ENCODE measurements at places on chromosomes 2 and 18.

- DNase-seq = no peak
Measured at GRCh38 chr2:23803965-23804542, 122.9 kb downstream of the ATAD2B start.

GRCh38 chr2:11658208-11659114 lies 11.5 kb downstream of the NTSR2 start:
- DNase-seq = no peak

DNA sequence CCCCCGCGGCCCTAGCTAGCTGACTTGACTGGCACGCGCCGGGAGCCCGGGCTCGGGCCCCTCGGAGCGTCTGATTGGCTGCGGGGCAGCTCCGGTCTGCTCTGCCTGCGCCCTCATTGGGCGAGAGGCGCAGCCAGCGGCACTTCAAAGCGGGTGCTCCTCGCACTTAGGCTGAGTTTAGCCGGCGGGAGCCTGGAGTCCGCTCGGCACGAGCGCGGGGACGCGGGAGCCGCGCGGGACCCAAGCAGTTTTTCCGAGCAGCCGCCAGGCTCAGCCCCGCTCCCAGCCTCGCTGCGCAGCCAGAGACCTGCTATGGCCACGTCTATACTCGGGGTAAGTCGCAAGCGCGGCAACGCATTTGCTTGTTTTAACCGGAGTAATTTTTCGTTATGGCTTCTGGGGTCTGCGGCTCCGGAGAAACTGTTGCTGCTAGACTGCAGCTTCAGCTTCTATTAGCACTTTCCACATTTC lies at the start of gene SP9:
Gene SP9 (plus strand): TSS at position 174 of the 471 bp plus-strand sequence. CDS start 139 bp downstream, at position 313.
- DNase-seq = peak; percentile 69

DNA sequence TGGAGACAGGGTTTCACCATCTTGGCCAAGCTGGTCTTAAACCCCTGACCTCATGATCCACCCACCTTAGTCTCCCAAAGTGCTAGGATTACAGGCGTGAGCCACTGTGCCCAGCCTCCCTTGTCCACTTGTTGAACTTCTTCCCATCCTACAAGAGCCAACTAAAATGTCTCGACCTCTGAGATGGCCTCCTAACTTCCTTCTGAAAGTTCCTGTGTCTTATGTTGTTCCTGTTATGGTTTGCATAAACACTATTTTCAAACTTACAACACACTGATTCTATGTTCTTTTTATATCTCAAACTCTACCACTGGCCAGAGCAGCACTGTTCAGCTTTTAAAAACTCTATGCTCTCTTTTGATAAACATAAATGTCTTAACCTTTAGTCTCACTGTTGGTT lies 63.3 kb upstream of the UGP2 start:
- no peak for DNase-seq

DNA sequence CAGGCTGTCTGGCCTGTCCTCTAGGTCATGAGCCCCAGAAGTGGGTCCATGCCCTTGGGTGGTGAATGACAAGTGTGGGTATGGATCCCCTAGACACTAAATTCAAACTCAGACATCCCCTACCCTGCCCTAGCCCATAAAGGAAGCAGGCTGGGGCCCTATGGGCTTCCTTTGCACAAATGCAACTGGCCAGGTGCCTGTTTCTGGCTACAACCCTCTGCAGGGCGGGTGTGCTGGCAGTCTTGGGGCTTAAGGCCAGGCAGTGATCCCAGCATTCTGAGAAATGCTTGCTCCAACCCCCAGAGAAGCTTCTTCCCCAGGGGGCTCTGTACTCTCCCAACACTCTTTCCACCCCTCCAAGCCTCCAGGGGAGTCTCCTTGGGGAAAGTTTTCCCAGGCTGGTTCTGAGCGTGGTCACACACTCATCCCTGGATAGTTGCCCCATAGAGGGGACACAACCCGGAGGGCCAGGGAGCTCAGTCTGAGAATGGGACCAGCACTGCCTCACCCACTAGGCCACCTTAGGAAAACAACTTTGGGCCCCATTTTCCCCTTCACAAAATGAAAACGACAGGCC lies 16.6 kb upstream of the ASPRV1 start:
- no peak for DNase-seq

DNA sequence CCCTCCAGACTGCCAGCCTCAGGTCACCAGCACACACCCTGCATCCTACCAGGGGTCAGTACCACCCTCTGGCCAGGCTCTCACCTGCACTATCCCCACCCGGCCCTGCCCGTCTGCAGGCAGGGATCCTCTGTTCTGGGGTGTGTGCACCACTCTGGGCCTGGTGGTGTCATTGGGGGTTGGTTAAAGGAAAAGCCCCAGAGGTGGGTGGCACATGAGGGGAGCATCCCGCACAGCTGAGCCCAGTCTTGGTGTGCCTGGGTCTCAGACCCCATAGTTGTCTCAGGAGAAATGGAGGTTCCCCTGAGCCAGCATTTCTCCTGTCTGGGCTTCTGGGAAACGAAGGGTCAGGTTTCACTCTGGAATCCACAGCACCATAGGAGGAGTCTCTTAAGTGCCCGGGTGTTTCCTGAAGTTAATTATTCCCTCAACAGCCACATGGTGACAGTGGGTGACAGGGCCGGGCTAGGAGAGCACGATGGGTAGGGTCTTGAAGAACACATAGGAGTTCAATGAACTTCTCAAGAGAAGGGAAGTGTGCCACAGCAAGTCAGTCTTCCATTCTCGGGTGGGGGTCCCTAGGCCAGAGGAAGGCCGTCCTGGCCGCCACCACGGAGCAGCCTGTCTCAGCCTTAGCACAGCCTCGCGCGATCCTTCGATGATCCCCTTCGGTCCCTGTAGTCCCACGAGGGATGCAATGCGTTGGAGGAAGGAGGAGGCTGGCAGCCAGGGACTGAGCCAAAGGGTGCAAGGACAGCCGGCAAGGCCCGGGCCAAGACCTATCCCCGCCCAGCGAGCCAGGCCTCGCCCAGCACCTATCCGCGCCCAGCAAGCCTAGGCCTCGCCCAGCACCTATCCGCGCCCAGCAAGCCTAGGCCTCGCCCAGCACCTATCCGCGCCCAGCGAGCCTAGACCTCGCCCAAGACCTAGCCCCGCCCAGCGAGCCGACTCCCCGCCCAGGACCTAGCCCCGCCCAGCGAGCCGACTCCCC lies 1.1 kb upstream of the FARP2 start:
- DNase-seq = peak; percentile 75

GRCh38 chr2:228016402-228016801 lies 145.0 kb downstream of the DAW1 start:
- DNase-seq = no peak

Measured in NCI-H1436 (cell line).